Mammary microvascular endothelial cell (primary cell): ENCODE measurements at places on chromosomes 4 and X. TPM values are rescaled to one million over a fixed set of nuclear protein-coding genes. Genes with fewer than 3 reads are reported as not detected.

The SMARCA1 gene
- 8.0 and 8.4 TPM in 2 replicates for total RNA-seq

The KLB gene
- under 0.01 TPM in 1 of 2 replicates, not detected in the other for total RNA-seq

The FRMPD4 gene
- total RNA-seq, result under 0.01 and 0.05 TPM in 2 replicates

The CXCL10 gene
- 1.5 and 3.6 TPM in 2 replicates for total RNA-seq

The CXCL6 gene
- 0.67 and 1.5 TPM in 2 replicates for total RNA-seq

The PLP1 gene
- total RNA-seq, result not detected in 2 replicates

The CLDN2 gene
- not detected in 2 replicates for total RNA-seq

The BEX1 gene
- total RNA-seq, result 0.25 and 1.00 TPM in 2 replicates

The NUP62CL gene
- not detected in 2 replicates for total RNA-seq

The GAB1 gene
- total RNA-seq, result 4.6 and 5.5 TPM in 2 replicates

The CFP gene
- total RNA-seq, result 0.20 TPM in 1 of 2 replicates, not detected in the other

The PPP1R2C gene
- not detected in 2 replicates for total RNA-seq

The L1CAM gene
- total RNA-seq, result 0.05 TPM in 1 of 2 replicates, not detected in the other

The NEIL3 gene
- total RNA-seq, result 5.8 and 8.1 TPM in 2 replicates

The BCORL1 gene
- total RNA-seq, result 1.5 and 2.5 TPM in 2 replicates

The TMPRSS11D gene
- total RNA-seq, result not detected in 2 replicates

The SLC25A31 gene
- total RNA-seq, result not detected in 2 replicates

The HTN1 gene
- total RNA-seq, result 1.1 and 6.1 TPM in 2 replicates

The SSX4 gene
- not detected in 2 replicates for total RNA-seq

The CSN1S1 gene
- not detected in 2 replicates for total RNA-seq

The CSAG2 gene
- total RNA-seq, result not detected in 2 replicates

The TMEM164 gene
- total RNA-seq, result 13.4 and 20.4 TPM in 2 replicates

The SOWAHB gene
- not detected in 2 replicates for total RNA-seq
